ENCODE measurements at places on chromosomes 6 and 20.
A peak's percentile ranks its signal among the peaks of the same experiment; 100 is the strongest.

DNA sequence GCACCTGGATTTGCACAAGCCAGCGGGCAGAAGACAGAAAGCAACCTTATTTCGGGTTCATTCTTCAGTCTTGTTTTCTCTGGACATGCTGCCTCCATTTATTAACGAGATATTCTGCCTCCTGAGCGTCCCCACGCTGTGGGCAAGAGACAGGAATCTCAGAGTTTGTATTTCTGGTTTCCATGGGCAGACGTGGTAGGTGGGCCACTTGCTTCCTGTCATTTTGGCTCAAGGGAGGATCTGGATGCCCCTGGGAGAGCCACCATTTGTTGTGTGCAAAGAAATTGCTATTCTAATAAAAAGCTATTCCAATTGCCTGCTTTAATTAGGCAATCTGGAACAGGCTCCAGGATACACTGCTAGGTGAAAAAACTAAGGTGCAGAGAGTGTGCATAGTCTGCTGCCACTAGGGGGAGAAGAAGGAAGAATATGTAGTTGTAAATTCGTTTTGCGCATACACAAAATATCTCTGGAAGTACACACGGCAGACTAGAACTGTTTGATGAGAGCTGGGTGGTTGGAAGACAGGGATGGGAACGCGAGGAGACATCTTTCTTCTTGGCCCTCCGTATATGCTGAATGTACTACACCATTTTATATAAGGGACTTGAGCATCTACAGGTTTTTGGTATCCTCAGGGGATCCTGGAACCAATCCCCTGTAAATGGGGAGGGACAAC is 30.1 kb upstream of the SLC16A10 start:
- peak; percentile 6 for DNase-seq

DNA sequence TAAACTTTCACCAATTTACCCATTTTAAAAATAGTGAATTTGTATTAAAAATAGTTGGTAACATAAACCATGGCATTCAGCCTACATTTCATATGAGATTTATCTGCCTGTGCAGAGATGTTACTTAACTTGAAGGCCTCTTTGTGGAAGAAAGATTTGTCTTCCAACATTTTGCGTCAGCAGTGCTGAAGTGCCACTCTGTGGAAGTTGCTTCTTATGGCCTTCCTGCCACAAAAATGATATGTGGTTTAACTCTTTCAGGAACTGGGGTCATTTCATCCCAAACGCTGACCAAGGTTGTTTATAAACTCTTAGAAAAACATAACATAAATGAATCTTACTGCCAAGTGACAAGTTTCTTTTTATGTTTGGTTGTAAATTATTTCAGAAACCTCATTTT is 246.8 kb downstream of the ARID1B start:
- peak; percentile 81 for DNase-seq

GRCh38 chr20:22473293-22473692 is 111.1 kb downstream of the FOXA2 start:
- no peak for DNase-seq

DNA sequence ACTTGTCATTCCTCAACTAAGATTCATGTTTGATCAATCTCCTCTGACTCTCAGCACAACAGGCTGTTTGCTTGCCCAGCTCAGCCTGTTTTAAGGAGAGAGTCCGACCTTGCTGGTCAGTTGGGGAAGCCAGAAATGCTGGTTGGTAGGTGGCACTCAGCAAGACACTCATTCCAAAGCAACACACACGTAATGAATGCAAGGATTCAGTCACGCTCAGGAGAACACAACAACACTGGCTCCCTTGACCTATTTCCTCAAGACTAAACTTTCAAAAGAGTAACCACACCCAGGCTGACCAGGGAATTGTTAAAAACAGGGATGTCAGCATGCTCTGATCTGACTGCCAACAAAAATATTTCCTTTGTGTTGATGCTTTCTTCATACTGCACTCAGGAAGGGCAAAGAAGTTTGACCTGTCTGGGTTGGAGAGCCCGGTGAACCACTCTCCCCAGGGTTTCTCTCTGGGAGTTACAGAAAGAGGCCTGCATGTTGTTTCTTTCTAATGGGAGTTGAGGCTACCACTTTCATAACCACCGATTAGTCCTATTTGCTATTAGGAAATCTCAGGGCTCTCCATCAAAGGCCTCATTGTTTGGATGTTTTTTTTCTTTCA is 25.6 kb upstream of the PREP start:
- peak; percentile 81 for DNase-seq

DNA sequence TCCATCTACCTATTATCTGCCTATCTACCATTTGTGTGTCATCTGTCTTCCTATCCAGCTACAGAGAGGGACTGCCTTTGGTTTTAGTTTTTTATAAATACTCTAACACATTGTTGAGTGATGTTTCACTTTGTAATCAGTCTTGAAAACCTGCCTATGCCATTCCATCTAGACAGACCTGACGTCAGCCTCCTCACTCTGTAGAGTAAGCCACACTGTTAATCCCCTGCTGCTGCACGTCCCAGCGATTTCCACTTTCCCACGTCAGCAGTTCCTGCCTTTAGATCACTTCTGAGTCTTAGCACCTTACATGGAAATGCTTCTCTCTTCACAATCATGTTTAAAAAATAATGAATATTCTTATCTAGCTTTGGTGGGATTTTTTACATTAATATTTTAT is 54.8 kb downstream of the PLG start:
- DNase-seq = no peak

GRCh38 chr20:40056171-40056570 is 632.9 kb downstream of the MAFB start:
- DNase-seq = no peak

- DNase-seq = no peak
Measured at GRCh38 chr6:130794738-130795137, 32.5 kb upstream of the SMLR1 start.

GRCh38 chr6:34047913-34048867 is 97.7 kb downstream of the GRM4 start:
- DNase-seq = no peak

DNA sequence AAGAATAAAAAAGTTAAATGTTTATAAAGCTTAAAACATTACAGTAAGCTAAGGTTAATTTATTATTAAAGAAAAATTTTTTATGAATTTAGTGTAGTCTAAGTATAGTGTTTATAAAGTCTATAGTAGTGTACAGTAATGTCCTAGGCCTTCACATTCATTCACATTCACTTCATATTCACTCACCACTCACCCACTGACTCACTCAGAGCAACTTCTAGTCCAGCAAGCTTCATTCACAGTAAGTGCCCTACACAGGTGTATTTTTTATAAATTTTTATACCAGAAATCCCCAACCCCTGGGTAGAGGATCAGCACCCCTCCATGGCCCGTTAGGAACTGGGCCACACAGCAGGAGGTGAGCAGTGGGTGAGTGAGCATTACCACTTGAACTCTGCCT is 24.3 kb upstream of the ADGRF1 start:
- DNase-seq = no peak

DNA sequence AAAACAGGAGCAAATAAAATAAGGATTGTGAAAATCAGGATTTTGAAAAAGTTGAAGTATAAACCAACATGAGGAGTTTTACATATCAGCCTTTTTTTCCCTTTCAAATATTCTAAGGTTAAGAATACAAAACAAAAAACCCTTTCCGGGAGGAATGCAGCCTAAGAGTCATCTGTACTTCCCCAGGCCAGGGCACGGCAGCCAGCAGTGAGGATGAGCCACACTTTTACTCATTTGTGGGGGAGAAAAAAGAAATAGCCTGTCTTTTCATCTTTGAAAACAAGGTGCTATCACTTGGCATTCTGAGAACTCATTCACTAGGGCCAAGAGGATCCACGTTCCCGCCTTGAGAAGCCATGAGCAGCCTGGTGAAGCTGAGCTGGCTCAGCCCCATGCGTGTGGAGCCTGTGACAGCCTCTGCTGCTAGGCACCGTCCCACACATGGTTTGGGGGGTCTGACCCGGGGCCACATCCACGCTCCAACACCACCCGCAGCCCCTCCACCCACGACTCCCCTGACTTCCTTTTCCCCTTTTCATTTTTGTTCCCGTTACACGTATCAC is 11.2 kb downstream of the SLC22A1 start:
- peak; percentile 13 for DNase-seq

DNA sequence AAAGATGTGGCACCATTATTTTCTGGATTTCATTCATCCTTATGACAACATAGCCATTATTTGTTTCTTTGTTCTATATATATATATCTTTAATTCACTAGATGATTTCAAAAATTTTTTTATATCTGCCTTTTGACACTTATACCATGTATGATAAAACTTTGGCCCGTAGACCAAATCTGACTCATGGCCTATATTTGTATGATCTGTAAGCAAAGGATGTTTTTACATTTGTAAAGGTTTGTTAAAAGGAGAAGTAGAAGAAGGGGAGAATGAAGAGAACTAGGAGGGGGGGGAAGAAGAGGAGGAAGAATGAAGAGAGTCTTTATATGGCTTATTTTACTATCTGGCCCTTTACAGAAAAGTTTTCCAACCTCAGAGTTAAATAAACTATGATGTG is 279.7 kb downstream of the LAMA2 start:
- no peak for DNase-seq

- DNase-seq = peak; percentile 15
Measured at GRCh38 chr20:6418732-6419131, 295.9 kb upstream of the FERMT1 start.

GRCh38 chr6:47105469-47106178 is 63.5 kb upstream of the ADGRF1 start:
- no peak for DNase-seq

DNA sequence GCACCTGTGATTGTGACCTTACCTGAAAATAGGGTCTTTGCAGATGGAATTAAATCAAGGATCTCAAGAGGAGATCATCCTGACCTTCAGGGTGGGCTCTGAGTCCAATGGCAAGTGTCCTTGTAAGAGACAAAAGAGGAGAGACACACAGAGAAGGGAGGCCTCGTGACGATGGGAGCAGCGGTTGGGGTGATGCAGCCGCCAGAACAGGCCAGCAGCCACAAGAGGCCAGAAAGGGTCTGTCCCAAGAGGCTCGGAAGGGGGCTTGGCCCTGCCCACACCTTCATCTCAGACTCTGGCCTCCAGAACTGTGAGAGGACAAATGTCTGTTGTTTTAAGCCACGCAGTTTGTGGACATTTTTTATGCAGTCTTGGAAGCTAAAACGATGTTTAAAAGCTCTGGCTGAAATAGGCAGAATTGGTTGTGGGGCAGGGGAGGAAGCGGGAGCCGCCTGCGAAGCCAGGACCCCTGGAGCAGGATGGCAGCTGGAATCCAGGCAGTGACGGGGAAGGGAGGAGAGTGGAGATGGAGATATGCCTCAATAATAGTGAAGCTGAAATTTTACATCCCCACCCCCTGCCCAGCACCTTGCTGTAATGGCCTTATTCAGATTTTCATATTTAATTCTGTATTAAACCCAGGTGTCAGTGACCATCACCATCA is 216.4 kb downstream of the ANKRD60 start:
- DNase-seq = no peak

- no peak for DNase-seq
Measured at GRCh38 chr6:147126618-147127022, 77.6 kb upstream of the STXBP5 start.

- no peak for DNase-seq
Measured at GRCh38 chr20:22791396-22791795, 207.0 kb upstream of the FOXA2 start.

- no peak for DNase-seq
Measured at GRCh38 chr6:7706269-7706668, 19.6 kb upstream of the BMP6 start.

GRCh38 chr20:25382704-25383370 is 7.8 kb downstream of the ABHD12 start:
- no peak for DNase-seq

- no peak for DNase-seq
Measured at GRCh38 chr6:2545383-2546038, 205.2 kb downstream of the MYLK4 start.

- DNase-seq = no peak
Measured at GRCh38 chr6:13436399-13437217, 50.8 kb downstream of the GFOD1 start.

- DNase-seq = peak; percentile 89
Measured at GRCh38 chr6:132369526-132369925, 31.7 kb downstream of the MOXD1 start.

DNA sequence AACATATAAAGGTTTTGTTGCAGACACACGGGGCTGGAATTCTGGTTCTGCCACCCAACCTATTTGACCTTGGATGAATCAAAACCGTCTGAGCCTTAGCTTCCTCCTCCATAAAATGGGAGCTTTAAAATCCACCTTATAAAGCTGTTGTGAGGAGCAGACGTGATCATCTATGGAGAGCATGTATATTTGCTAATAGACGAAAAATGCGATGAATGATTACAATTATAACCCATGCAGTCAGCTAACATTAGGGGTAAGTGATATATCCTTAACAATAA is 586 bp upstream of the NUP153 start:
- no peak for DNase-seq

- peak; percentile 68 for DNase-seq
Measured at GRCh38 chr6:33297956-33298772, 578 bp downstream of the RGL2 start.

- peak; percentile 68 for DNase-seq
Measured at GRCh38 chr6:125008261-125008703, 46.0 kb downstream of the RNF217 start.

GRCh38 chr6:94177429-94177828 is 758.1 kb upstream of the EPHA7 start:
- no peak for DNase-seq

DNA sequence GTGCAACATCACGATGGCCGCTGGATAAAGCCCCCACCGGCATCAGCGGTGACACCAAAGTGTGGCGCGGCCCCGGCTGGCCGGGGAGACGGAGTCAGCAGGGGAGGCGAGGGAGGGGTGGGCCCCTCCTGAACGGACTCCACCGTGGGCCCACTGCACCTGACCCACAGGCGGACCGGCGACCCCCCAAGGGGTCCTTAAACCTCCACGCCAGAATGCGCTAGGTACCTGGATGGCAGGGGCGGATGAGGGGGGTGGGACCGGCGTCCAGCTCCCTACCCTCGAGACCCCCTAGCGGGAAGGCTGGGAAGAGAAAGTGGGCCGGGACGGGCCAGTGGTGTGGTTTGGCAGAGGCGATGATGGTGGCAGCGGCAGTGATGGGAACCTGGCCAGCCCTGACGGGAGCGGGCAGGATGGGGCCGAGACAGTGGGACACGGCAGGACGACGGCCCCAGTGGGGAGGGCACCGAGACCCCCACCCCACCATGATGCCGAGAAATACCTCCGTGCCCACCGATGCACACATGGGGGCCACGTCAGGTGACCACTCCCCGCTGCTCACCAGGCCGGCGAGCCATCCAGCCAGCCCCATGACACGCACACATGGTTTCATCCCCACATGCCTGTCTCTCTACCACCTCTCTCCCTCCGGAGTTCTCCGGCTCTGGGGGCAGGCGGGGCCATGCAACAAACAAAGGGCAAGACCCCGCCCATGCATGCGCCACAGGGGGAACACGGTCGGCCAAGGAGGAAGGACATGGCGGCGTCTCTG is 771.9 kb upstream of the DEFB115 start:
- no peak for DNase-seq
